Bronchus fibroblast of lung (primary cell): ENCODE measurements at places on chromosomes 1 and 21. TPM values are rescaled to one million over a fixed set of nuclear protein-coding genes. Genes with fewer than 3 reads are reported as not detected.

The OR2T35 gene
- not detected in 2 replicates for total RNA-seq

The PROK1 gene
- total RNA-seq: not detected in 2 replicates

The FCGR2B gene
- not detected in 2 replicates for total RNA-seq

The FAM72D gene
- 3.2 and 4.0 TPM in 2 replicates for total RNA-seq

The RGS8 gene
- not detected in 2 replicates for total RNA-seq

The SGIP1 gene
- 4.9 and 6.7 TPM in 2 replicates for total RNA-seq

The EPHB2 gene
- 12.4 and 14.1 TPM in 2 replicates for total RNA-seq

The KTI12 gene
- total RNA-seq: 9.8 and 12.6 TPM in 2 replicates

The HSD3B2 gene
- total RNA-seq: not detected in 2 replicates

The MYOG gene
- total RNA-seq: under 0.01 TPM in 1 of 2 replicates, not detected in the other

The CELA3B gene
- total RNA-seq: not detected in 2 replicates

The VCAM1 gene
- total RNA-seq: 4.5 and 5.7 TPM in 2 replicates

The FAM110D gene
- not detected in 2 replicates for total RNA-seq

The SERTAD4 gene
- under 0.01 and 0.15 TPM in 2 replicates for total RNA-seq

The CPT2 gene
- total RNA-seq: 15.8 and 19.7 TPM in 2 replicates

The TNFRSF8 gene
- not detected in 2 replicates for total RNA-seq

The ADGRL4 gene
- total RNA-seq: 7.0 and 10.4 TPM in 2 replicates

The PRELP gene
- under 0.01 TPM in 2 replicates for total RNA-seq

The LCE1B gene
- total RNA-seq: not detected in 2 replicates

The TACSTD2 gene
- 0.45 and 0.50 TPM in 2 replicates for total RNA-seq

The CASZ1 gene
- 0.30 and 0.34 TPM in 2 replicates for total RNA-seq

The SPAG17 gene
- total RNA-seq: not detected in 2 replicates

The TMEM222 gene
- 30.0 and 37.5 TPM in 2 replicates for total RNA-seq

The PDPN gene
- total RNA-seq: 1.3 and 1.8 TPM in 2 replicates

The LPAR3 gene
- 2.8 and 3.0 TPM in 2 replicates for total RNA-seq
